Thyroid gland (tissue), 4 donors: ENCODE measurements at places on chromosomes 7 and 10.

GRCh38 chr10:35092851-35093250 lies 2.7 kb upstream of the CUL2 start:
- DNase-seq, result no peak

- DNase-seq, result no peak
Measured at GRCh38 chr10:101726115-101726387, 31.1 kb upstream of the FBXW4 start.

GRCh38 chr10:77081481-77081891 lies 556.1 kb downstream of the KCNMA1 start:
- no peak for DNase-seq

- no peak for DNase-seq
Measured at GRCh38 chr7:46003161-46003560, 82.1 kb upstream of the IGFBP3 start.

GRCh38 chr10:93475871-93476270 lies 6.3 kb downstream of the MYOF start:
- no peak for DNase-seq

- DNase-seq, result no peak
Measured at GRCh38 chr10:121062115-121062514, 211.0 kb downstream of the WDR11 start.

GRCh38 chr10:129385600-129385999 lies 81.4 kb upstream of the MGMT start:
- DNase-seq, result no peak

DNA sequence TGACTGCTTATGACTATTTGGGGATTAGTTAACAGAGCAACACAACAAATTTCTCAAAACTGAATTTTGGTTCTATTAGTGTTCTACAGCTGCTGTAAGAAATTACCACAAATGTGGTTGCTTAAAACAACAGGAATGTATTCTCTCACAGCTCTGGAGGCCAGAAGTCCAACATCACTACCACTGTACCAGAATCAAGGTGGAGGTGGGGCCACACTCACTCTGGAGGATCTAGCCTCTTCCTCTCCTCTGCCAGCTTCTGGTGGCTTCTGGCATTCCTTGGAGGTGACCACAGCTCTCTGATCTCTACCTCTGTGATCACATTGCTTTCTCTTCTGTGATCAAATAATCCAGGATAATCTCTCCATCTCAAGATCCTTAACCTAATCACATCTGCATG lies 194.7 kb upstream of the BMPER start:
- no peak for DNase-seq

- DNase-seq, result no peak
Measured at GRCh38 chr7:111041577-111041976, 49.4 kb upstream of the LRRN3 start.

DNA sequence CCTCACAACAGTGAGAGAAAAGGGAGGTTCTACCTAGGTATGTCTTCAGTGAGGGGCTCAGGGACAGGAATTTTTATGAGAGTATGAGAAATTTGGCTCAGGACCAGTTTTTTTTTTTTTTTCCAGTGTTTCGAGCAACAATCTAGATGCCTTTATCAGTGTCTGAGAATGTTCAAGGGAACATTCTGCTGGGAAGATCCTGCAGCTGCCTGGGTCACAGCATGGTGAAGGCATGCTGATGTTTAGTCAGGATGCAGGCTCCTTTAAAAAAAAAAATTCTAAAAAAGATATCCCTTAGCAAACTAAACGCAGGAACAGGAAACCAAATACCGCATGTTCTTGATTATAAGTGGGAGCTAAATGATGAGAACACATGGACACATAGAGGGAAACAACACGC lies 31.0 kb downstream of the SBDS start:
- no peak for DNase-seq

DNA sequence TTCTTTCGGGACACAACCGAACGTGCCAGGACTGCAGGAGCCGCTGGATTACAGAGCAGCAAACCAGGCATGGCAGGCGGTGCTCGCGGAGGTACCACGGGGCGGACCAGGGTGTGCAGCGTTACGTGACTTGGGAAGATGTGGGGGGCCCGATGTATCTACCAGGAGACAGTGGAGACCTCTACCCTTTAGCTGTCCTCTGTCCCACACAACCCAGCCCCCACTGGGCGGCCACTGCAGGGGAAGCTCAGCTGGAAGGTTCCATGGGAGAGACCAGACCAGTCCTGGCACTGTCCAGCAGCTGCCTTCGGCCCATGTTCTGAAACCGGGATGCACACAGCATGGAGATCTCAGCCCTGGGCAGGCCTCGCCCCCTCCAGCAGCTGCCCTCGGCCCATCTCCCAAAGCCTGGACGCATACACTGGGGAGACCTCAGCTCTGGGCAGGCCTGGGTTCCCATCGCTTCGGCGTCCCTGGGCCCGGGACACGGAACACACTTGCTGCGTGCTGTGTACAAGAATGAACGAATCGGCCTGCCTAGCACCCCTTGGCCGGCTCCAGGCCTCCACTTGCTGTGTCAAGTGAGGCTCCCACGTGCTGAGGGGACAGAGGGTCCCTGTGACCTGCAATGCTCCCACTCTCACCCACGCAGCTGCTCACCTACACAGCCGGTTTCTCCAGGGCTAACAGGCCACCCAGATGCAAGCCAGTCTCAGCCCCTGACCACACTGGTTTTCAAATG lies 177.4 kb downstream of the ELFN1 start:
- no peak for DNase-seq

- DNase-seq, result no peak
Measured at GRCh38 chr7:151010307-151011096, 13.8 kb downstream of the ATG9B start.

GRCh38 chr10:92571649-92572048 lies 2.2 kb downstream of the IDE start:
- DNase-seq, result no peak

- peak; percentile 55 for DNase-seq
Measured at GRCh38 chr10:68938117-68938516, 17.9 kb upstream of the DDX21 start.

GRCh38 chr7:134995239-134996096 lies 9.2 kb downstream of the AGBL3 start:
- DNase-seq, result no peak
